Calu3 (cell line): ENCODE measurements at places on chromosomes 2 and 18. TPM values are rescaled to one million over a fixed set of nuclear protein-coding genes. Genes with fewer than 3 reads are reported as not detected.

- no peak for DNase-seq
Measured at GRCh38 chr2:170743530-170744239, 26.5 kb upstream of the ERICH2 start.

DNA sequence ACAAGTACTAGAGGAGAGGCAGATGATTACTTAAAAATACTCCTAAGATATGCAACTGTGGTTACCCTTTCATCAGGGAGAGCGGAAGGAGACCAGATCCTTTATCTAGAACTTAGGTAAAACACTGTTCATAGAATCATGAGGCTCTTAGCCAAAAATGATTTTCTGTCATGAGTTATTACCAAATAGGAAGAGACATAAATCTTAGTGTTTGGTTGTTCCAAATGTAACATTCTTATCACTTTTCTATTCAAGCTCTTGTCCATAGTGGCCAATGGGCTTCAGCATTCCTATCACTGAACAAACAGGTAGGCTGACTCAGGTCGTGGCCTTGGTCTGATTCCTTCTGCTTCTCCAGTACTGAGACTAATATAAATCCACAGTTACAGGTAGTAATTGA is 38.5 kb downstream of the RPRD1A start:
- DNase-seq = no peak

GRCh38 chr2:235896061-235896460 is 272.1 kb downstream of the GBX2 start:
- DNase-seq = no peak

GRCh38 chr2:86417961-86418360 is 23.2 kb upstream of the KDM3A start:
- DNase-seq = no peak

GRCh38 chr18:26482569-26482968 is 65.8 kb downstream of the KCTD1 start:
- DNase-seq = peak; percentile 66

DNA sequence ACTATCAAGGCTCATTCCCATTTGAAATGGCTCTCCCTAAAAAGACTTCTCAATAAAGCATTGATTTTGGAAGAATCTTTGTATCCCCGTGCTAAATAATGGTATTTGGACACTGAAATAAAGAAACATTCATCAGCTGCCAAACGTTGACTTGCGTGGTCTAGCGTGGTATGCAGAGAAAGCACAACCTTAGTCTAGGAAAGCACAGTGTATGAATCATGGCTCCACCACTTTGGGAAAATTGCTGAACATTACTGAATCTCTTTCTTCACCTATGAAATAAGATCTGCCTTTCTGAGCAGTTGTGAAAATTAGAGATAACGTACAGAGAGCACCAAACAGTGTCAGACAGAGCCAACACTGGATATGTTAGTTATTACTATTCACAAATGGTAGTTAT is 353.9 kb downstream of the SS18 start:
- no peak for DNase-seq

- no peak for DNase-seq
Measured at GRCh38 chr2:239470151-239470900, 69.5 kb upstream of the HDAC4 start.

DNA sequence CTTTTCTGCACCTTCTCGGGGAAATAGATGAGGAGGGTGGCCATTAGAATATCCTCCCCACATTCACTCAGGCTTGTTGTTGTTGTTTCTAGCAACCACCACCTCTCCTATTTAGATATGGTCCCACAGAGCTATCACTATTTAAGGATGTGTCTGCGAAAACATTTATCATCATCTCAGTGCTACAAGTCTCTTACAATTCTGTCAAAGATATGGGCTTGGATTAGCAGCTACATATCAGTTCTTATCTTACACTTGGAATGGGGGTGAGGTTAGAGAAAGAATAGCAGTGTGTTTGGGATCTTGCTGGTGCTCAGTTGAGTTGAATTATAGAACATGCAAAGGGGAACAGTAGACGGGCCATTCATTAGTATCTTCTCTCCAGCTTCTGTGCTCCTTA is 546.1 kb downstream of the PARD3B start:
- no peak for DNase-seq

DNA sequence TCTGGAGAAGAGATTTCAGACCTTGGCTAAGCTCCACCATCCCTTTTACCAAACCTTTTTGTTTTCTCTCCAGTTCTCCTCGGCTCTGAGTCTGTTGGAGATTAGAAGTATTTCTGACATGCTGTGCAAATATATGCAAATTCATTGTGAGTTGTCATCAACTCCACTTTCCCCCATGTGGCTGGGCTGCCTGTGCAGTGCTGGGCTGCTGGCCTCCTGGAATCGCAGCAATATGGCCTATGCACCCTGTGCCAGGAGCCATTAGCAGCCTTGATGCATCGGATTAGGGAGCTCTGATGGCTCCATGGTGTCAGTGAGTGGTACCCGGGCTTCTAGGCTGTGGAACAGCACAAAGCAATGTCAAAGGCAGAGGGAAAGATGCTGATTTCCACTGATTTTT is 80.0 kb downstream of the GPR39 start:
- no peak for DNase-seq

- no peak for DNase-seq
Measured at GRCh38 chr2:233464531-233465240, 101.9 kb downstream of the USP40 start.

DNA sequence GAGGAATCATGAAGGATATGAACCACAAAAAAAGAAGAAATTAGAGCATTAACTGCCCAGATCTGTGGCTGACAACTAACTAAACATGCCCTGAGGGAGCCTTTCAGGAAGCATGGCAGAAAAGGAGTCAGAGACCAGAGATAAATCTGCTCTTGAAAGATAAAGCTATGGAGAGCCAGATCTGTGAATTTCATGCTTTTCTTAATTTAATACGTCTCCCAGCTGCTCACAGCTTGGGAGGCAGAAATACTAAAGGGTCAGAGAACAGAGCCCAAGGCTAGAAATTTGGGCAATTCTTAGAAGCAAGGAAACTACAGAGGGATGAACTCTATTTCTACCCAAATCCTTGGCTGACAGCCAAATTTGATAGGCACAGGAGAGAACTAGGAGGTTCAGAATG is 223.0 kb upstream of the DPP10 start:
- no peak for DNase-seq

- no peak for DNase-seq
Measured at GRCh38 chr2:124024561-124025170, 421 bp upstream of the CNTNAP5 start.

- DNase-seq = no peak
Measured at GRCh38 chr2:112304298-112304941, 29.0 kb downstream of the ZC3H6 start.

- no peak for DNase-seq
Measured at GRCh38 chr18:7749510-7749981, 182.4 kb downstream of the PTPRM start.

DNA sequence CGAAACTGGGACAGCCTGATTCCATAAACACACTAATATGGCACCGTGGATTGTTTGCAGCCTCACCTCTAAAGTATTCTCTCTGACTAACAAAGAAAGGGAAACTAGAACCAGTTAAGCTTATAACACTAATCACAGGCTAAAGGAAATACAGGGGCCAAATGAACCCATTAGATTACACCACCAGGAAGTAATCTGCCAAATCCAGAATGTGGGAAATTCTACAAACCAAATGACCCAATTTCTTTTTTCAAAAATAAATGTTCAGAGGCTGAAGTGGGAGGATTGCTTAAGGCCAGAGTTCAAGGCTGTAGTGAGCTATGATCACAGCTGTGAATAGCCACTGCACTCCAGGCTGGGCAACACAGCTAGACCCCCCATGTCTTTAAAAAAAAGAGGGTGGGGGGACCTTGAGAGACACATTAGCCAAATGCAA is 1.5 kb upstream of the MPPE1 start:
- DNase-seq = no peak

DNA sequence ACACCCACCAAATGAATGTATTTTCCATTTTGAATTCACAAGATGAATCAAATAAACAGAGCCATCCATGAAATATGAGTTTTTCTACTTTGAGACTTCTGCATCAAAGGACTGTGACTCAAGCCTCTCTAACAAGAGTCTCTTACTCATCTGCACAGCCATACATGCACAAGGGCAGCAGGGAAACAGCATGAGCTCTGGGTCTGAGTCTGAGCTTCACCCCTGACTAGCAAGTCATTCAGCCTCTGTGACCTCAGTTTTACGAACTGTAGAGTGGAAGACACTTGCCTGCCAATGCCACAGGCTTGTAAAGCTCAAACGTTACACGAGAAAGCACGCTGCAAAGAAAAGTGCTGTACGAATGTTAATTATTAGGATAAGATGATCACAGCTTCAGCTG is 42.9 kb downstream of the MREG start:
- DNase-seq = no peak

DNA sequence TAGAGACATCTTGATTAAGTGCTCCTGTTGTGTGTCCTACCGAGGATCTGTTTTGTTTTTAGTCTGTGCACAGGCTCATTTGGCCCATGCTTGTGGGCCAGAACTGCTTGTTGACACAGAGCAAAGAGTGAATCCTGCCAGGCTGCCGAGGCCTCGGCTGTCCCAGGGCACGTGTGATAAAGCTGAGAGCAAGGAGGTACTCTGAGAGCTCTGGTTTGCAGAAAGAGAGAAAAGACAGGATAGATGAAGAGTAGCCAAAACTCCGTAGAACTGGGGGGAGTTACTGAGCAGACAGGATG is 175.1 kb downstream of the FAM210A start:
- no peak for DNase-seq

GRCh38 chr18:65436430-65436829 is 314.4 kb upstream of the CDH7 start:
- no peak for DNase-seq

- DNase-seq = no peak
Measured at GRCh38 chr2:8533923-8534322, 147.9 kb upstream of the ID2 start.

DNA sequence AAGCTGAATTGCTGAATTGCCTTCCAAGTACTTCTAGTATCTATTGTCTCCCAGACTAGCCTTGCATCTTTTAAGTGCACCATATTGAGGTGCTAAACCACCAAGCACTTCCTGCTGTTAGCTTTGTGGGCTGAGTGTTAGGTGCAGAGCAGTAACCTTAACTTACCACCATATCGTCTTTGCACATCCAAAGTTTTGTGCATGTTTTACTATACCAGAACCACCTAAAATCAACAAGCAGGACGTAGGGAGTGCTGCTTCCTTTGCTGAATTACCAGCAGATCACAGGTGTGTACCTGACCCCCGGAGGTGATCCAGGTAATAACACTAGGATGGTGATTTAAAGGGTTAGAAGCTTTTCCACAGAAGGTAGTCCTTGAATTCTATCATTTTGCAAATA is 359.9 kb upstream of the HNRNPA3 start:
- DNase-seq = no peak

DNA sequence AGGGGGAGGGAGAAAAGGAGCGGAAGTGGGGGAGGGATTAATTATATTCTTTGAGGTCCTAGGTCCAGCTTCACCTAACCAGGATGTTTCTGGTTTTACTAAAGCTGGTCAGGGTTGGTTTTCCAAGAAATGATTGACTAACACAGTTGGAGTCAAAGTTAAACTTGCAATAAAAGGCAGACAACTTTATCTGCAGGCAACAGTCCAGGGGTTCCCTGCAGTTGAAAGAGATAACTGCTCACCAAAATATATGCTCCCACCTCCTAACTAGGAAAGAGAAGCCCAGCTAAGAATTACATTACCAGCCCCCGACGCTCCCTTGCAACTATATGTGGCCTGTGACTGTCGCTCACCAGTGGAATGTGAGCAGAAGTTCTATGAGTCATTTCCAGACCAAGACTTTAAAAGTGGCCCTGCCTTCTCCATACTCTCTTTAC is 140.0 kb upstream of the PKDCC start:
- no peak for DNase-seq

DNA sequence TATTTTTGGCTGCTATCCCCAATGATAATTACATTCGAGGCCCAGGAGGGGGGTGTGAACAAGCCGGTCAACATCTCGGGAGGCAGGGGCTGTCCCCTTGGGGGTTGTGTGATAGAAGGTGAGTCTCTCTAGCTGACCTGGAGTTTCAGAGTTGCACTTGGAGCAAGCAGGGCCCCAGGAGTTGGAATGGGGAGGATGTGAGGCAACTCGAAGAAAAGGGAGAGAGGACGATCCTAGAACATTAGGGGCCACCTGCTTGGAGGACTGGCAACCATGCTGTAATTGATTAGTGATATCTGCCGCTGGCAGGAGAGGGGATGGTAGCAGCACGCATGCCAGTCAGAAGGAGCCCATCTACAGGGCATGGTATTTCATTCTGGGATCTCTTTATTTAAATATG is 122.6 kb downstream of the CTIF start:
- DNase-seq = no peak

DNA sequence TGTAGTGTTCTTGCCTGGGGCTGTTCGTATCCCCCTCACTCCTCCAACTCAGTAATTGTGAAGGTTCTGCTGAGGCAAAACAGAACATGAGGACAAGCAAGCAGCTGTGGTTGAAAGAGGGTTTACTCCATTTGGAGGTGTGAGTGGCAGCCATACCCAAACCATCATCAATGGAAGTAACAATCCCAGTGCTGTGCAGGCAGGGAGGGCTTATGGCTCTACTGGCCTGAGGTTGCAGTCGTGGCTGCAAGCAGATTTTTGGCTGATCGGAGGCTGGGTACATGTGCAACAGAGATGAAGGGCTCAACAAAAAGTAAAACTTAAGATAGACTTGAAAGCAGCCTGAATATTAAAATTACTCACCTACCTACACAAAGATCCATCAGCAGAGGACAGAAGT is 13.2 kb downstream of the SRSF7 start:
- DNase-seq = no peak

GRCh38 chr2:14756981-14757657 is 124.6 kb downstream of the LRATD1 start:
- DNase-seq = peak; percentile 8

DNA sequence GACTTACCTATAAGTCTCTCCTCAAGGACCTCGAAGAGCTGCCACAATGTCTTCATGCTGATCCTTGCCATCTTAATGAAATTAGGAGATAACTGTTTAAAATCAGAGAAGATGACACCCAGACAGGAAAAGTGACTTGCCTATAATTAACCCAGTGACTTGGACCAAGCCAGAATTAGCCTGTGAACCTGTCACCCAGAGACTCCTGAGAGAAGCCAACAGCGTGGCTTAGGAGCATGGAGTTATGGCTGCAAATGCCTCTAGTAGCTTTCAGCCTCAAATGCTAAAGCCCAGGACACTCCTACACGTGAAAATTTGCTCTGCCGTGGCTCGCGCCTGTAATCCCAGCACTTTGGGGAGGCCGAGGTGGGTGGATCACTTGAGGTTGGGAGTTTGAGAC is 104.2 kb downstream of the GBX2 start:
- no peak for DNase-seq

GRCh38 chr2:37774976-37775907 is 103.8 kb upstream of the CDC42EP3 start:
- DNase-seq = no peak

GRCh38 chr2:101610750-101611315 is 86.7 kb upstream of the MAP4K4 start:
- no peak for DNase-seq

Gene KANSL1L
- total RNA-seq = 45.9 and 54.0 TPM in 2 replicates

Gene EFR3B
- 0.10 and 0.17 TPM in 2 replicates for total RNA-seq

Gene C2orf80
- not detected in 2 replicates for total RNA-seq

Gene EVA1A
- total RNA-seq = 0.42 TPM in 1 of 2 replicates, not detected in the other

Gene MYOM1
- 16.5 and 20.4 TPM in 2 replicates for total RNA-seq

Gene LDLRAD4
- 0.44 and 0.50 TPM in 2 replicates for total RNA-seq

Gene CTAGE1
- not detected in 2 replicates for total RNA-seq

Gene FAHD2B
- 12.6 and 14.2 TPM in 2 replicates for total RNA-seq

Gene ABCG8
- total RNA-seq = 1.4 and 1.6 TPM in 2 replicates

Gene ACMSD
- not detected in 2 replicates for total RNA-seq

Gene MARCHF4
- total RNA-seq = 0.37 and 0.54 TPM in 2 replicates

Gene LINC00305
- not detected in 2 replicates for total RNA-seq

Gene NYAP2
- 0.07 TPM in 1 of 2 replicates, not detected in the other for total RNA-seq

Gene VAMP5
- 10.0 and 10.1 TPM in 2 replicates for total RNA-seq

Gene IL36RN
- total RNA-seq = 0.12 and 0.22 TPM in 2 replicates
